ENCODE measurements at places on chromosomes 3 and 15.

GRCh38 chr3:193465992-193466608, 87.5 kb upstream of the ATP13A5 start:
- DNase-seq, result no peak

- DNase-seq, result no peak
Measured at GRCh38 chr15:26372706-26373105, 400.2 kb downstream of the GABRB3 start.

- no peak for DNase-seq
Measured at GRCh38 chr15:70121624-70122302, 24.0 kb upstream of the TLE3 start.

DNA sequence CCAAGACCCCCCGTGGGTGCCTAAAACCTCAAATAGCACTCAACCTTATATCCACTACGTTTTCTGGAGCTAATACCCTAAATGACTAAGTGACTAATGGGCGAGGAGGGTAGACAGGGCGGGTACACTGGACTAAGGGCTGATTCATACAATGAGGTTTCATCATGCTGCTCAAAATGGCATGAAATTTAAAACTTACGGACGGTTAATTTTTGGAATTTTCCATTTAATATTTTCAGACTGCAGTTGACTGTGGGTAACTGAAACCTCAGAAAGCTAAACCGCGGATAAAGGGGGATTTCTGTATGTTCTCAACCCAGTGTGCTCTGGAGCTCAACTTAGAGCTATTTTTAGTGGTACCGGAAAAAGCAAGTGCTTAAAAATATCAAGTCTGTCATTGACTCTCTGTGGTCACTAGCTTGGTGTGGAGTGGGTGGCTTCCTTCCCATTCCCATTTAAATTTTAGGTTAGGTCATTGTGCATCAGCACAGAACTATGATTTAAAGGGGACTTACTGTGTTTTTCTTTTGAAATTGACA, 72.9 kb downstream of the LRRC28 start:
- no peak for DNase-seq

DNA sequence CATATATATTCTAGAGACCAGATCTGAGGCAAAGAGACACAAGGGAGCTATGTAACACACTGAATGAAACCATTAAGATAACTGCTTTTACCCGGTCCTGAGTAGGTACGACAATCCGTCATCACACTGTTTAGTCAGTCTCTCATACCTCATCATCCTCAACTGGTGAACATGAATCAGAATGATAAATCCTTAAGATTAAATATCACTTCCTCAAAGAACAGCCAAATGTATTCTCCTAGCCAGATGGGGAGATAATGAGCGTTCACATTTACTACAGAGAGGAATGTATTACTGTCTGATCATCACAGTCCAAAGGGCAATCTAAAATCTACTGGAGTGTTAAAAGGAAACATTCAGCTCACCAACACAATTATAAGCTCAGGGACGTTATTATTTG, 319.4 kb upstream of the STAC start:
- DNase-seq, result no peak

GRCh38 chr15:48388016-48388851, 57.0 kb downstream of the DUT start:
- DNase-seq, result no peak

DNA sequence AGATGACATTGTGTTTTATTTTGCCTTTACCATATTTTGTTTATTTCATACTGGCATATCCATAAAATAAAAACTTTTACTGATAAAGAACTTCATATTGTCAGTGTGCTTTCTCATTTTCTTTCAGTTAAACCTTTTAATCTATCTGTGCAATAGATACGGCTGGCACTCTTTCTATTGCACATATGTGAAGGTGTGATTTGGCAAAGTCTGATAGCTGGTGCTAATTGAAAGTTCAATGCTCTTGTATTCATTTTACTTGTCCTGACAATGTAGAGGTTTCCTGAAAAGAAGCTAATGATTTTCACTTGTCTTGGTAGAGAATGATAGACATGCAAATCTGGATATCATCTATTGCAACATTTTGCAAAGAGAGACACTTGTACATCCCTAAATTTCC, 467.0 kb downstream of the NSUN3 start:
- DNase-seq, result no peak

DNA sequence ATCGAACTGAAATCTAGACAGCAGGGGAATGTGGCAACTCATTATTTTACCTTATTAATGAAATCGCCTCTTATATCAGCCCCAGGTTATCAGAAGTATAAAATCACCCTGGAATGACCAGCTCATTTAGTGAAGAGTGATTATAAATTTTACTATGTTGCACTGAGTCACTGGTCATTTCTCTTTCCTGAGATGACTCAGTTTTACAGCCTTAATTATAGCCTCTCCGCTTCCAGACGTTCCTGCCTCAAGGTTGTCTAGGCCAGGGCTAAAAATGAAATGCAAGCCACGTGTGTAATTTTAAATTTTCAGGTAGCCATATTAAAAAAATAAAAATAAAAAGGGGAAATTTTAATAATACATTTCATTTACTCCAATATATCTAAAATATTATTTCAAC, 33.3 kb downstream of the DET1 start:
- no peak for DNase-seq

DNA sequence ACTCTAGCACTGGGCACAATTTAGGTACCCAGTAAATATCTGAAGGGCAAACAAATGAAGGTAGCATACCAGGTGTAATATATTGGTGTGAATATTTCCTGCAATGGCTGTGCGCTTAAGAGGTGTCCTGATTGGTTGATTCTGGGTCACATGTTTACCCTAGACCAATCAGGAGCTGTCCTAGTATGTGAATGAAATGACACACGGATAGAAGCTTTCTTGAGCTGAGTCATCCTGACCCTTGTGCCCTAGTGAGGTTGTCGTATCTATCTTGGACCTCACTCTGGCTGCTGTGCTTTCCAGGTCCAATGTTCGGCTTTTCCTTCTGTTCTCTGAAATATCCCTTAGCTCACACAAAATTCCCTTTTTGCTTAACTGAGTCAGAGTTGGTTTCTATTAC, 58.1 kb upstream of the FOXP1 start:
- no peak for DNase-seq

GRCh38 chr3:116059421-116060096, 385.7 kb downstream of the LSAMP start:
- DNase-seq, result no peak

DNA sequence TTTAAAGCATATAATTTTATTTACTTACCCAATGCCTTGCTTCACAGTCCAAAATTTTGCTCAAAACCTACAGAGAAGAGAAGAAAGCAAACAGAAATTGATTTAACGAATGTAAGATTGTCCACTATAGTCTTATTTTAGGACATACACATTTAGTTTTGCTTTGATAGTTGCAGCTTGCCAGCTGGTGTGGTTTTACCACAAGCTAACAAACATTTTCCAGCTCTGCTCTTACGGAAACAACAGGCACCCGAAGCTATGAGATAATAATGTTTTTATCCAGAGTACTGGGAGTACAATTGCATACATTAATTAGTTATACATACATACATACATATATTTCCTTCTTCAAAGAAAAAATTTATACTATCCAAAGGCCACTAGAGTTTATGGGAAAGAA, 10.4 kb downstream of the BCL6 start:
- no peak for DNase-seq

DNA sequence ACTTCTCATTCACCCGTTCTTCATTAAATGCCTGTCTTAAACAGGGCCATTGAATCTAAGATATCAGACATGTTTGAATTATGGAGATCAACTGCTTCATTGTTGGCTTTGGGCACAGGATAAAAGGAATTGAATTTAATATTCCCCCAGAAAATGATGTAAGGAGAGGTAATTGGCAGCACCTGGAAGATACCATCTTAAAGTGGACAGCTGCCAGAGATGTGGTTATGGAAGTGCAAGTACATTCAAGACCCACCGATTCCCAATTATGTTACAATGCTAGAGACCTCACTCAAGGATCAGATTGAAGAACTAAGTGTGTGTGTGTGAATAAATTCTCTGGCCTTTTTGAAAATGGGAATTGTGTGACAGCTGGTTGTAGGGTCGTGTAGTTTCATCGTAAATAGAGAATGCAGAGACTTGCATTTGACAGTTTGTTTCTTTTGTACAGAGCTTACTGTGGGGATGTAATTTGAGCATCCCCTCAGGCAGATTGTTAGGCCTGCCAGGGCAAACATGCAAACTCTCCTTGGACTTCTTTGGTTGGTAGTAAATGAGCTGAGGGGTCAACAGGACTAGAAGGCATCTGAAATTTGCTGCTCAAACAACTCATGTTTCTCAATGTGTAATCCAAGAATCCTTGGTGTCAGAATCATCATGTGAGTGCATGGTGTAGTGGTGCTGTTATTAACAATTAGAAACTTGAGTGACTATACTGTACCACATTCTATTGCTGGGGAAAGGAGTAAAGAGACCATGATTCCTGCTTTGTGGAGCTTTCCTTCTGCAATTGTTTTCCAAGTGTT, 359.2 kb upstream of the THRB start:
- DNase-seq, result no peak

DNA sequence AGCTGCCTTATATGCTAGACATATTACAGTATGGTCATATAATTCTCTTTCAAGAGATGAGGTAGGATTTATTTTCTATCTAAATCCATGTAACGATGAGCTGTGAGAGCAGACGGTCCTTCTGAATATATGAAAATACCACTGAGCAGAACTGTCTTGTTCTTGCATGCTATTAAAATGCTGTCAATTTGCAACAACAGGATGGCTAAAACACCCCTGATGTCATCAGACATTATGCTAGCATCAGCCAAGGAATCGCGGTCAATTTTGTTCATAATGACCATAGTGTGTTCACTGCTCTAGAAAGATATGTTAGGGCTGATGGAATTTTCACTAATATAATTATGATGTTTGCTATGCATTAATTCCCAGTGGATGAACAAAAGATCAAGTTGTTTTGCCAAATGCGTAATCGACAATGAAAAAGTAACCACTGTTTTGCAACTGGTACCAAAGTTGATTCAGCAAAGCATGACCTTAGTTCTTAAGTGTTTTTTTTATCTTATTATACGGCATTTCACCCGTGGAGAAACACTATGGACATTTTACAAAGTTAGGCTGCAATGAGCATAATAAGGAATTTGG, 765.4 kb upstream of the NR2F2 start:
- no peak for DNase-seq

- no peak for DNase-seq
Measured at GRCh38 chr3:108983051-108983450, 29.4 kb upstream of the GUCA1C start.

GRCh38 chr15:89666858-89667705, 11.8 kb upstream of the KIF7 start:
- DNase-seq, result no peak

DNA sequence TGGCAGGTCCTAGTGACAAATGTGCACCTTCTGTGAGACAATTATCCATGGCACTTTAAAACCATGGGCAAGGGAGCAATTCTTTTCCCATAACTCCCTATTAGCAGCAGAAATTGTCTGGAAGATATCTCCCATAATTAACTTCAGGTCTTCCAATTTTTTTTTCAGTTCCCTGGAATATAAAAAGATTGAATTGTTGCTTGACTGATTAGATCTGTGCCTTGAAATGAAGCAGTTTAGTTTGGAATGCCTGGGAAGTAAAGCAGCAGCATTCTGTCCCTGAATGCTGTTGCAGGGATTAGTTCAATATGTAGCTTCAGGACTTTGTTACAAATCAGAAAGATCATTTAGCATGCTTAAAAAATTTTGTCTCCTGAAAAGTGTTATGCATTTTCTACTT, 137.0 kb upstream of the GOLGA6L4 start:
- no peak for DNase-seq

- no peak for DNase-seq
Measured at GRCh38 chr15:58420579-58421043, 11.2 kb upstream of the LIPC start.
